Posterior vena cava (tissue), 2 donors: ENCODE measurements at places on chromosomes 12 and 14. TPM values are rescaled to one million over a fixed set of nuclear protein-coding genes. Genes with fewer than 3 reads are reported as not detected.

DNA sequence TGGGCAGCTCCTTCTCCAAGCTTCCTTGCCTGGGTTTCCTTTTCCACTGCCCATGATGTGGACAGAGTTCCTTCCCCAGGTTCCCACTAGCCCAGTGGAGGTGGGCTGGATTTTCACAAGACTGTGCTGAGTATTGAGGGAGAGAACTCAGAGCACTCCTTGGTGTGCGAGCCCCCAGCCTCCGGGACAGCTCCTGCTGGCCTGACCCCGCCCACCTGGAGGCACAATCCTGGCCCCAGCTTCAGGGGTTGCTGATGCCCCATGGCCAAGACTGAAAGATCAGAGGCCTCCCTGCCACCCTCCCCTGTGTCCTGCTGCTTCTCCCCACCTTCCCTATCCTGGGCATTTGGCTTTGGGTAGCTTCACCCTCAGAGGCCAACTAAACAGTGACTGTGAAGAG is 7.7 kb downstream of the KCNH3 start:
- peak; percentile 30 for DNase-seq

GRCh38 chr12:86826051-86826450 is 569.9 kb upstream of the MGAT4C start:
- DNase-seq, result no peak

DNA sequence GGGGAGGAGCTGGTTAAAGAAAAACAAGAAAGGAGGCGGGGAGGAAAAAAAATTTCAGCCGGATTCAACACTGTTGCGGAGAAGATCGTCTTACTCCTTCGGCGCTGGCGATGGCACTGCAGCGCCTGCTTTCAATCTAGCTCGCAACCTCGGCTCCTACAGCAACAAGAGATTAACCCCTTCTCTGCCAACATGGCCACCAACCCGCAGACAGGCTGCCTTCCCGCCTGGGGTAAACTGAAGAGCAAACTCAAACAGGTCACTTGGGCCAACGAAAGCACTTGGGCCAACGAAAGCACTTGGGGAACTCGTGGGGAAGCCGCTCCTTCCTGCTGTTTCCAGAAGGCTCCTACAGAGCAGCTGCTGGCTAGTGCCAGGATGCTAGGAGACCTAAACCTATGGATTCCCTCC is 73.7 kb downstream of the CIT start:
- no peak for DNase-seq

DNA sequence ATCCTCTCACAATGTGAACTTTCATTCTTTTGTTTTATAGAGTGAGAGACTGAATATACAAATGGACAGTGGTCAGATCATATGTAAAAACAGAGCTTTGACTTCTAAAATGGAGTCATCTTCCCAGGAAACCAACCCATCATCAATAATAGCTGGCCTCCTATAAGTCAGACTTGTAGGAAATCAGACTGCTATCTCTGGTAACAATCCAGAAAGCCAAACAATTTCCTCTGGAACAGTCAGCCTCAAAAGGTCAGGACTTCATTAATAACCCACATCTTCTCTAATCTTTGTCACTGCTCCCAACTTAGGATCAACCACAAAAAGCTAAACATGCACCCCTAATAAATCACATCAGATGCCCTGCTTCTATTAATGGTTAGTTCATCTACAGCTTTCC is 227.9 kb upstream of the G2E3 start:
- no peak for DNase-seq

GRCh38 chr12:78338054-78338785 is 507.5 kb downstream of the NAV3 start:
- no peak for DNase-seq

- no peak for DNase-seq
Measured at GRCh38 chr14:95303552-95303951, 16.2 kb downstream of the CLMN start.

GRCh38 chr14:91364524-91365270 is 52.9 kb downstream of the CCDC88C start:
- DNase-seq, result no peak

GRCh38 chr12:70154087-70154638 is 89.1 kb upstream of the CNOT2 start:
- DNase-seq, result no peak

GRCh38 chr12:113200021-113200797 is 14.7 kb downstream of the RITA1 start:
- no peak for DNase-seq

DNA sequence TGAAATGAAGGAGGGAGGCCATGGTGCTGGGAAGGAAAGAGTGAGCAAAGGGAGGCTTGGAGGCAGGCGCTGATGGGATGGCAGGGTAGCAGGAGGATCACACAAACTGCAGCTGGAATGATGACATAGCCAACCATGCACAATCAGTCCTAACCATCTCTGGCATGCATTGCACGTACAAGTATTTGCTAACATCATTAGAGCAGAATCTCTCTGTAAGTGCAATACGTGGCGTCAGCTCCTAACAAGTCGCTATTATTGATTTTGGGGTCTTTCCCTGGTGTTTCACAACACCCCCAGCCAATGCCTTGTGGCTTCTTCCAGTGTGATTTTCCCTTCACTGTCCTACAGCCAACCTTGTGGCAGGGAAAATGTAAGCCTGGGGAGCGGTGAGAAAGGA is 18.5 kb downstream of the BDKRB1 start:
- DNase-seq, result no peak

- no peak for DNase-seq
Measured at GRCh38 chr14:23307687-23308644, 1.3 kb downstream of the BCL2L2 start.

The ALKBH1 gene
- 6.7 TPM for total RNA-seq

The EML1 gene
- total RNA-seq, result 92.6 TPM

The LRP1 gene
- 757 TPM for total RNA-seq

The KRT6A gene
- total RNA-seq, result not detected
